Progenitor cell of endocrine pancreas (in vitro differentiated cells): ENCODE measurements at places on chromosomes 11 and 22.
A peak's percentile ranks its signal among the peaks of the same experiment; 100 is the strongest.

GRCh38 chr22:10778296-10778814, 4749.6 kb upstream of the OR11H1 start:
- no peak for DNase-seq

DNA sequence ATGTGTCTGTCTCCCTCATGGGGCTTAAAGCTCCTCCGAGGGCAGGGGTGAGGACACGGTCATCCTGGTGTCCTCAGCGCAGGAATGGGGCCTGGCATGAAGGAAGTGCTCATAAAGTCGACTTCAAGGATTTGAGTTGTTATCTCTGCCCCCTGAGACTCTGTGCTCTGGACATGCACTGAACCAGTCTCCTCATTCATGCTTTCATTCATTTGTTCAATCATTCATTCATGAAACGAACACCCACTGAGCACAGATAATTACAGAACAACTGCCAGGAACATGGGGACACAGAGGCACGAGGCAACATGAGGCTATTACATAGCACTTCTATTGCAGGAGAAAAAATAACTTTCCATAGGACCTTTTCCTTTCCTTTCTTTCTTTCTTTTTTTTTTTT, 16.5 kb downstream of the TMPRSS6 start:
- DNase-seq: no peak

GRCh38 chr22:28005513-28005912, 86.5 kb upstream of the PITPNB start:
- no peak for DNase-seq

DNA sequence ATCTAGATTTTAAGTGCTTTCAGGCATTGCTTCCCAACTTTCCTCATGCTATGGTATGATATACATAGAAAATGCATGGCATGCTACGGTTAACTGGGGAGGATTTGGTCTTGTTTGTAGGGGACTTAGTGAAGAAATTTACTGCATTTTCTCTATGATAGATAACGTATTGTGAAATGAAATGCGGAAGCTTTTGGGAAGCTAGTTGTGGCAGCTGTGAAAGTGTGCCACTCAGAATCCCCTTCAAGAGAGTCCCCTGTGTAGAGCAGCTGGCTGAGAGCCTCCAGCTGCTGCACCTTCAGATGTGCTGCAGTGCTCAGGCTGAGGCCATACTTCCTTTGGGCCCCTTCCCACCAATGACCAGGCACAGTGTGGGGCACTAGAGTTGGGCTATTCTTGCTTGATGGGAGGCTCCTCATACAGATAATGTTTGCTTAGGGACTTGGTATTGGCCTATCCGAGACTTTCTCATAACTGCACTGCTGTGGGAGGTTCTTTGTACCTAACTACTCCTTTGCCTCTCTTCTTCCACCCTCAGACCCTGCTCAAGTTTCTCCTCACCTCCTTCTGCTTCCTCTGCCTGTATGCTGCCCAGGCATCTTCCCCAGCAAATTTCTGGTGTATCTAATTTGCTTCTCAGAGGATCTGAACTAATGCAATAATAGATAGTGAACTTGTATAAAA, 67.3 kb downstream of the HIPK3 start:
- DNase-seq: no peak

GRCh38 chr11:130249371-130249770, 65.3 kb downstream of the ZBTB44 start:
- no peak for DNase-seq

DNA sequence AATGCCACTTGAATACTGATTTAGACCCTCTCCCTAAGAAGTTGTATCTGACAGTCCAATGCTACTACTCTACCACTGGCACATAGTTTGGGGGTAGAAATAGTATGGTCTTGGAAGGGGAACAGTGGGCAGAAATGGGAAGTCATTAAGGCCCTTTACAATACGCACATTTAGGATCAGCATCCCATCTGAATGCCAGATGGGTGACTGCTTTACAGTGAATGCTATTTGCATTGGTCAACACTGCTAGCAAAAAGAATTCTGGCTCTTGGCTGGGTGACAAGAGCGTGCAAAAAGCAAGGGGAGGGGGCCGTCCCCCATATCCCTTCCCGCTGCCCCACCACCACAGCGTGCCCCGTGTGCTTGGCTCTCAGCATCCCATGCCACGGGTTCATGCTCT, 104.7 kb upstream of the BID start:
- DNase-seq: no peak

DNA sequence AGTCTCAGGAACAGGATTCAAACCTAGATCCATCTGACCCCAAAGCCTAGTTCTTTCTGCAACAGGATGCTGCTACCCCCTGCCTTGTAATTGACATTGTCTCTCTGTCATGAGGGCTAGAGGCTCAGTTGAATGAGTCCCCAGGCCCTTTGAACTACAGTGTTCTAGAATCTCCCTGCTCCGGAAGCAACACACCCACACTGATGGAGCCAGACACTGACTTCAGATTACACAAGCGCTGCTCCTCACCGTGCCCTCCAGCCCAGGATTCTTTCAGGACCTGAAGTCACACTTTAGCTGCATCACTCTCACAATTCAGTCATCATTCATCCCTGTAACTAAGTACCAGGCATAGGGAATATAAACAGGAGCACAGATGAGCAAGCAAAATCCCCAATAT, 69.6 kb downstream of the RAB30 start:
- DNase-seq: no peak

DNA sequence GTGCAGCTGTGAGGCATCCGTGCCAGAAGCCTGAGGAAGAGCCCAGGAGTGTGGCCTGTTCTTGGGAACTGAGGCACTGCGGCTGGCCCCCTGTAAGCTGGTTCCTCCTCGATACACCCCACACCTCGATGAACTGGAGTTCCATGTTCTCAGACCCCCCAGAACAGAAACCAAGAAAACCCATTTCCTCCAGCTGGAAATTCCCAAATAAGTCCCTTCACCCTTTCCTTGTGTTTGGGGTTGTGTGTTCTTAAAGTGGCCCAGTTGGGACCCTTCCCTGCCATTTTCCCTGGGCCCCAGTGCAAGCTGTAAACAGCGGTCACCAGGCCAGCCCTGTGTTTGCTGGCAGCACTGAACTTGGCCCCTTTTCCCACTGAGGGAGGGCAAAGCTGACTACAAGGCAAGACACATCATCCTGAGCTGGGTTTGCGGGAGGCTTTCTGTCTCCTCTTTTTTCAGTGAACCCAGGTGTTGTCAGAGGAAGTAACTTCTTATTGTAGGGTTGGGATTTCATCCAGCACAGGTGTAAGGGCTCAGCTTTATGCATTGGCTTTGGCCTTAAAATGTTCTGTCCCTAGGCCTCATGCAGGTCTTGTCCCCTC, 60.1 kb upstream of the MPEG1 start:
- no peak for DNase-seq

- DNase-seq: no peak
Measured at GRCh38 chr22:50292643-50293440, 14.6 kb downstream of the PLXNB2 start.

DNA sequence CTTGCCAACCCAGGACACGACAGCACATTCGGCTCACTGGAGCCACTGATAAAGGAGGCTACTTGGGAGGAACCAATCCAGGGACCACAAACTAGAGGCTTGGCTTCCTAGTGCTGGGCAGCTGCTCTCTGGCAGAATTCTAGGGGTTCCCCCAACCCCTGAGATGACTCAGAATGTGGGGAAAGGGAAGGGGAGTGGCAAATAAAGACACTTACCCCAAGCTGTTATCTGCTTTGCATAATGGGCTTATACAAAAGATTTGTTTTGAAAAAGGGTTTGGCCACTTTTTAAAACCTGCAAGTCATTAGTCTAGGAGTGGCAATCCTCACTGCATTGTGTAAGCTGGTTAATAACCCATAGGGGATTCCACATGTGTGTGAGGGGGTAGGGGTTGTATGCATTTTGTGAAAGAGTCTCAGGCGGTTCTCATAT, 64.1 kb upstream of the LMO1 start:
- no peak for DNase-seq

GRCh38 chr11:65110354-65110861, 1.3 kb upstream of the TM7SF2 start:
- peak; percentile 92 for DNase-seq

GRCh38 chr22:39806109-39806508, 87.5 kb downstream of the ENTHD1 start:
- no peak for DNase-seq

DNA sequence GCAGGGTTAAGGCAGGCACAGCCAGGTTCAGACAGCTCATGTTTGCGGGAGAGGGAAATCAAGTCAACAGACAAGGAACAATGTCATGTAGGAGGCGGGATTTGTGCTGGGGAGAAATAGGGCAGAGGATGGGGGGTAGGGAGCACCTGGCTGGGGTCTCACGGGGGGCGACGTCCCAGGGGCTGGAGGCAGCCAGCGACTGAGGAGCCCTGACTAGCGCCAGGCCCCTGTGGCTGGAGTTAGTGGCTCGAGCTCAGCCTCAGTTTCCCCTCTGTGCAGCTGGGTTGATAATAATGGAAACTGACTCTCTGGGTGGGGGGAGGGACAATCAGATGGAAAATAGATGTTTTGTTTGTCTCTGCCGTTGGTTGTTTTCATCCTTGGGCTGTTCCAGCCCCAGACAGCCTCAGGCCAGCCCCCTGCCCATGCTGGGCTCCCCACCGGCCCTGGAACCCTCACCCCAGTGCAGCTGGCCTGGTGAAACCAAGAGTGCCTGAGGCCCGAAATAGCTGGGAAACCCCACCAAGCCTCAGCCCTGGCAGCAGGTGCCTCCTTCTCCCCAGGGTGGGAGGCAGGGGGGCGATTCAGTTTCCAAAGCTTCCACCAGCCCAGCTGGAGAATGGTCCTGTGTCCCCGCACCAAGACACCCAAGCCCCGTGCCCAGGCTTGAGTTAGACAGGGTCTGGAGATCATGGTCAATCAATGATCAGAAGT, 44.1 kb downstream of the IGLL5 start:
- DNase-seq: no peak

DNA sequence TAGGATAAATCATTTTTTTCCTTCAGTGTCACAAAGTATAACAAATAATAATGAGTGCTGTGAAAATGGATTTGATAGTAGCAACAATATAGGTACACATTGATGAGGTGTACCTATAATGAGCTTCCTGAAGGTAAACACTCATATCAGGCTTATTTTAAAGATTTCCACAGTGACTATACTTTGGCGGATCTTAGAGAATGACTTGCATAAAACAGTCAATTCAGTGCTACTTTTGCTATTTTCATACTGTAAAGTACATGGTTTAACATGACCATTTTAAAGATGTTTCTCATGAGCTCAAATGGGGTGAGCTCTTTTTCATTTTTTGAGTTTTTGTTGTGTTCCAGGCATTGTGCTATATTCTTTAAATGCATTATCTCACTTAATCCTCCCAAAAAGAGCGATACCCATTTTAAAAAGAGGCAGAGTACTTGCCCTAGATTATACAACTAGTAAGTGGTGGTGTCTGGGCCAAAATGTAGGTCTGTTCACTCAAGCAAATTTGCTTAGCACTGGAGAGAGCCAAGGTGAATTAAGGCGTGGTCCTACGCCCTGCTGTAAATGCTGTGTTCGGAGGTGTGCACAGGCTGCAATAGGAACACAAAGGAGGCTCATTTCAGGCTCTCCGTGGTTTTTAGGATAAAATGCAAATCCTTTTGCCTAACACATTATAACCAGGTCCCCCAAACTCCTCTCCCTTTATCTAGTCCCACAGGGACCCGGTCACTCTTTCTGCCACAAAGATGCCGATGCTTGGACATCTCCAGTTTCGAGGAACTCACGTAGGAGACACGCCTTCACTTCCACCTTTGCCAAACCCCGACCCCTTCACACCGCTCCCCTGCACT, 617 bp upstream of the ALKBH3 start:
- no peak for DNase-seq

DNA sequence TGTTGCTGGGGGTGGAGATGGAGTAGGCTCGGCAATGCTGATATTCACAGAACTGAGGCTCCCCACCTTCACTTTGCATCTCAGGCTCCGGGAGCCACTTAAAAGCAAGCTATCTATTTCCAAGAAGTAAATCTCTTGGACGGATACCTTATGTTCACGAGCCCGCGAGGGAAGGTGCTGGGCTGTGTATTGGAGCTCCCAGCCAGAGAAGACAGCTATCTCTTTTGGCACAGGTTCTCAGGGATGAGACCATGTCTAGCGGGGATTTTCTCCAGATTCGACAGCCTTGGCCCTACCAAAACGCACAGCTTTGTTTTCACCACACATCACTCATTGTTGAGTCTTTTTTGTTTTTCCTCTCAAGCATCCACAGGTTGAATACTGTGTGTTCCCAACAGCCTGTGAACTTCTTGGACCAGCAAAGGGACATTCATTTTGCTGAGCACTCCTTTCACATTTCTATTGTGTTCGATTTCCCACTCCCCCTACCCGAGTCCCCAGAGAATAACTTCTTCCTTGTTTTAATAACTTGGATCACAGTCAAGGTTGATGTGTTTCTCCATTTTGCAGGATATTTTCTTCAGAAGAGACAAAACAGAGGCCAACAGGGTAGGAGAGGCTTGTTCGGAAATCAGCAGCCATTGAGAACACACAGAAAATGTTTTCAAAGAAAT, 23.3 kb downstream of the WT1 start:
- DNase-seq: no peak

DNA sequence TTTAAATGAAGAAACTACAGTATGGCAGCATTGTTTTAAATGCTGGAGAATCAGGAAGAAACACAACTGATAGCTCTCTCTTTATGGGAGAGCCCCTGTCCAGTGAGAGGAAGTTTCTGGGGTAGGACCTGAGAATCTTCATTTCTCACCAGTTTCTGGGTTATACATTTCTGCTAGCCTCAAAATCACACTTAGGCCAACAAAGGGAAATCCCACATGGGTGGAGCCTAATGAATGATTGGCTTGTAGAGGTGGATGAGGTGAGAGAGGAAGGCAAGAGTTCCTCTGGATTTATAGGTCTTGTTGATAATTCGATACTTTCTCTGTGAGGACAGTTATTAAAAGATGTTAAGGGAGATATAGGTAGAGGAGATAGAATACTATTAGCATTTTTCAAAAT, 1397.3 kb upstream of the TENM4 start:
- DNase-seq: no peak

- DNase-seq: no peak
Measured at GRCh38 chr11:60183591-60184205, 815 bp upstream of the MS4A6A start.

DNA sequence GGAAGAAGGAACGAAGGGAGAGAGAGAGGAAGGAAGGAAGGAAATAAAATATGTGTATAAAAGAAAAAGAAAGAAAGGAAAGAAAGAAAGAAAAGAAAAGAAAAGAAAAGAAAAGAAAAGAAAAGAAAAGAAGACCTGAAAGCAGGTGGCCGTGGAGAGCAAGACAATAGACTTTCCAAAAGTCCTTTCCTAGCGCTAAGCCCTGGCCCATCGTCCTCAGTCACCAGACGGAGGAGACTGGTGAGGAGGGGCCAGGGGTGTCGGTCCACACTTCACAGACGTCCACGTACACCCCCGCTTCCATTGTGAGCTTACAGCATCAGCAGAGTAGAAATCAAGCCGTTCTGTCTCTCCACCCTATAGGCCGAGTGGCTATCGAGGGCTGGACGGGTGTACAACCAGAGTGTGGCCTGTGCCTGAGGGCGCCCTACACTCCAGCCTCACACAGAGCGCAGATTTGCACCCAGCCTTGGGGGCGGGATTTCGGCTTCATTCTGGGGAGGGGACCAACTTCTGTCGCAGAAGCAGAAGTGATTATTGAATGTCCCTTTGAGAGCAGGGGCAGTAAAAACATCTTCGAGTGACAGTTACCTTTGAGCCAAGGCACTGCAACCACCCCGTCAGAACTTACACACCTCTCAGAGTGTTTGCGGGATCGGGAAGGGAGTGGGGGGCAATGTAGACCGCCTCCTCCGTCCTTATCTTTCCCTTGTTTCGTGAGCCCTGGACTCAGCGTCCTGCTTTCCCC, 2.0 kb upstream of the BSX start:
- no peak for DNase-seq
